ENCODE measurements at places on chromosomes 11 and 22.

- DNase-seq = no peak
Observed at GRCh38 chr11:46237248-46238077, 40.0 kb upstream of the CREB3L1 start.

DNA sequence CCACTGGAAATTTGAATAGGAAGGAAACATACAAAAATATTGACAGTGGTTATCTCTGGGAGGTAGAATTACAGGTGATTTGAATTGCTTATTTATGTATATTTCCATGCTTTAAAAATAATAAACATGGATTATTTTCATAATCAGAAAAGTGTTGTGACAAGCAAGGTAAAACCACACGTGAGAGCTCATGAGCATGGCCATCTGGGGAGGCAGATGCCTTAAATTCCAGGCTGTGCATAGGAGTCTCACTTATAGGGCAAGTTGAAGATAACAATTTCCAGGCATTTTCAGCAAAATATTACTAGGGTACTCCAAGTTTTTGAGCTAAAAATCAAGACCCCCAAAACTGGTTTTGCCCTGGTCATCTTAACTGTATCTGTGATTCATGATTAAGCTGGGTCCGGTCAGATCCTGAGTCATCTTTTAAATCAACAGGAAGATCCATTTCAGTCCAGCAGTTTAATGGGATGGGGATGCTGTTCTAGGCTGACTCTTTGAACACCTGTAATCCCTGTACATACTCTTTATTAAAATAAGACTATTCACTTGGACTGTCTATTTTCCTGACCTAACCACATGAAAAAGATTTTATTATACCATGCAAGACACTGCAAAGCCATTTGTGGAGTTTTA is 115.8 kb upstream of the NARS2 start:
- DNase-seq = no peak

DNA sequence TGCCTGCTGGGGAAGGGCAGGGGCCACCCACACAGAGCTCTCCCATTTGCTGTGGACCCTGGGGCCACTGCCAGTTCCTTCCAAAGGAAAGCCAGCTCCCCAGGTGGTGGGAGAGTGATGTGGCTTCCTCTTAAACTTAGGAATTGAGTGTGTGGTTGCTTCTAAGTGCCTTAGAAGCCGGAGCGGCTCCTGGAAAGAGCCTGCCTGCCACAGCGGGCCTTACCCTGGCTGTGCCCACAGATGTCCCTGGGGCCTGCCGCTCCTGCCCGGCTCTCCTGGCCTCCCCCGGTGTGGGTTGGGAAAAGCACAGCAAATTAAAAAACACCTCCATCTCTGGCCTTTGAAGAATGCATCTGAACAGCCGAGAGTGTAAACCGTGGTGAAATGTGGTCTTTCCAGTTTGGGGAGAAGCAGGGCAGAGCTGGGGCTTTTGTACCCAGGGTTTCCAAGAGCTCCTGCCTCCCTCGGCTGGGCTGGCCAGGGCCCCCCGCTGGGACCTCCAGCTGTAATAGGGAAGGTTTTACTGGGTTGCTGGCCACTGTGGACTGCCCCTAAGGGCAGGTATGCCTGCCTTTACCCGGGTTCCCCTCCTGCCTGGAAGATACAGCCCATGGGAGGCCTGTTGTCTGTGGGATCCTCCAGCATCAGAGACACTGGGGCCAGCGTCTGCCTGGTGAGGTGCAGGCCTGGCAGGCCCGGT is 30.2 kb downstream of the LRP5 start:
- DNase-seq = no peak

DNA sequence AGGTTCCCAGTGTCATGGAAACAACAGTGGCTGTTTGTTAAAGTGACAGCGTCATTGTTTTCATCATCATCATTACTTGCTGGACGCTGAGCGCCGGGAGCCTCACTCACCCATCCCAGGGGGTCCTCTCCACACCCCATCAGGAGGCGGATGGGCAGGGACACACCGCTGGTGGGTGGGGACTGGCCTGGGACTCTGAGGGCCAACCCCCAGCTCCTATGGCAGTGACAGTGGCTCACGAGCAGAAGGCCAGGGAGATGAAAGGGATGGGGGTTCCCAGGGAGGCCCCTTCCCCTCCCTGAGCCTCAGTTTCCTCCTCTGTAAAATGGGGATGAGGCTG is 76.6 kb upstream of the PRR5 start:
- DNase-seq = no peak

GRCh38 chr11:416757-417621 is 2.2 kb upstream of the SIGIRR start:
- no peak for DNase-seq

- peak; percentile 92 for DNase-seq
Observed at GRCh38 chr11:10413268-10413667, 41.8 kb upstream of the AMPD3 start.

DNA sequence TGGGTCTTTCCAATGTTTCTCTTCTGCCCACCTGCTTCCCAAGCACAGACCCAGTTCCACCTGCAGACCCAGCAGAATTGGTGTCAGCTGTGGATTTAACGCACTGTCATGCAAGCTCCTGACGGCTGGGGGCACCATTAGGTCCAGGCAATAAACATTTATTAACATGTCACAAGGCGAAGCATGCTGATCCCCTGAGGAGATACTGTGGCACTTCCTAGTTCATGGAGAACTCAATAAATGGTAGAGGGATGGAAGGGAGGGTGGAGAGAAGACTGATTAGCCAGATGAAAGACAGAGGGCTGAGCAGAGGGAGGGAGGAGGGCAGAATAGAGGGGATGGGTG is 68.3 kb upstream of the TSPAN18 start:
- DNase-seq = no peak

- DNase-seq = no peak
Observed at GRCh38 chr11:69864686-69865661, 45.8 kb upstream of the FGF3 start.

DNA sequence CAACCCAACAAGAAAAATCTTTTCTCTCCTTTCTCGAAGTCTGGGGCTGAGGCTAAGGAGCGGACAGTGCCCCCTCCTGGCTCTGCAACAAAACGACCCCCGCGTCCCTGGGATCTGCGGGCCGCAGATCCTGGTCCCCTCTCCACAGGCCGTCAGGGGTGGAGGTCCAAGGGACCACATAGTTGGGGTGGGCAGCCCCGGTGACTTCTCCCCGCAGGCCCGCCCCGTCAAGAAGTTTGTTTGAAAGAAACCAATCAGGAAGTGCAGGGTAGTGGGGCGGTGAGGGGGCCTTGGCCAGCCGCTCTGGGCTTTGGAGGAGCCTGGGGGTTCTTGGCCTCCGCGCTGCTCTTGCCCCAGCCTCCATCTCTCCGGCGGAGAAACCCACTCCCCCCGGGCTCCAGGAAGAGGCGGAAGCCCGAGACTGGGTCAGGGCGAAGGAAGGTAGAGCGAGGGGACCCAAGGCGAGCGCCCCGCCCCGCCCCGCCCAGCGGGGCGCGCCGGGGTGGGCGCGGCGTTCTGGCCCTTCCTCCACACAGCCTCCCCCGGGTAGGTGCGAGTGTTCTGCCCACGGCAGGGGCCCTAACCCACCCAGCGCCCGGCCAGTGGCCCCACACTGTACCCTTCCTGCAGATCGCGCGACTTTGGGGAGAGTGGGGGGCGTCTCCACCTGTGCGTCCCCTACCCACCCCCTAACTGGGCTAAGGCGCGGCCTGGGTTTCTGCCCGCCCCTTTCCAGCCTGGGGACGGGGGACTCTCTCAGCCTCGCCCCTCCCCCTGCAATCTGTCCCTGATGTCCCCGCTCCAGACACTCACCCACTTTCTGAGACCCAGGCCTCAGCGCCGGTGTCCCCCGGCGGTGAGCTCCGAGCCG is 1.3 kb downstream of the TP53I11 start:
- DNase-seq = no peak

DNA sequence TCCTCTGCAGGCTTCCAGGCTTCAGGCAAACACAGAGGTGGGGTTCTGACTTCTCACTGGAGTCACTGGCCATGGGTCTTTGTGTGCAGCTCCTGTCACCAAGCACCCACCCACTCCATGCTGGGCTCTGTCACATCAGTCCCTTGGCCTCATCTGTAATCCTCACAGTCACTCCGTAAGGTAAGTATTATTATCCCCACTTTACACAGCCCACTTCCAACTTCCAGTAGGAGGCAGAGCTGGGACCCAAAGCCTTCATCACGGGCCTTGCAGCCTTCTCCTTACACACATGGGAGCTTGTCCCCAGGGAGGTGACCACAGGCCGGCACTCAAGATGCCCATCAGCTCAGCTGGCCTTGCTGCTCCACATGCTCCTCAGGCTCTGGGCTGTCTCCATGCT is 266.7 kb upstream of the B3GAT1 start:
- DNase-seq = no peak

Measured in pons (tissue), 1 donor.